ENCODE measurements at places on chromosomes 5 and 9. TPM values are rescaled to one million over a fixed set of nuclear protein-coding genes. Genes with fewer than 3 reads are reported as not detected.

GRCh38 chr5:125467222-125467621 is 720.8 kb upstream of the ZNF608 start:
- no peak for DNase-seq

Gene RAD17
- 22.6 TPM for total RNA-seq

DNA sequence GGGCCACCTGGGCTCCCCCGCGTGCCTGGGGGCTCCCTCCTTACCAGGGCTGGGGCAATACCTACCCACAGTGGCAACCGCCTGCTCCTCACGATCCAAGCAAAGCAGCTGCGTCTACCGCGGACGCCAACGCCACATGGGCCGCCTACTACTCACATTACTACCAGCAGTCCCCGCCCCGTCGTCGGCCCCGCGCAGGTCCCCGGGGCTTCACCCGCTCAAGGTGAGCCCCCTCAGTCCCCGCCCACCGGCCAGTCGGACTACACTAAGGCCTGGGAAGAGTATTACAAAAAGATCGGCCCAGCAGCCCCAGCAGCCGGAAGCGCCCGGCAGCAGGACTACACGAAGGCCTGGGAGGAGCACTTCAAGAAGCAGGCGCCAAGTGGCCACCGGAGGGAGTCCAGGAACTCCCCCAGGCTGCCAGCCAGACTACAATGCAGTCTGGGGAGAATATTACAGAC is 106.0 kb upstream of the MTAP start:
- no peak for DNase-seq

DNA sequence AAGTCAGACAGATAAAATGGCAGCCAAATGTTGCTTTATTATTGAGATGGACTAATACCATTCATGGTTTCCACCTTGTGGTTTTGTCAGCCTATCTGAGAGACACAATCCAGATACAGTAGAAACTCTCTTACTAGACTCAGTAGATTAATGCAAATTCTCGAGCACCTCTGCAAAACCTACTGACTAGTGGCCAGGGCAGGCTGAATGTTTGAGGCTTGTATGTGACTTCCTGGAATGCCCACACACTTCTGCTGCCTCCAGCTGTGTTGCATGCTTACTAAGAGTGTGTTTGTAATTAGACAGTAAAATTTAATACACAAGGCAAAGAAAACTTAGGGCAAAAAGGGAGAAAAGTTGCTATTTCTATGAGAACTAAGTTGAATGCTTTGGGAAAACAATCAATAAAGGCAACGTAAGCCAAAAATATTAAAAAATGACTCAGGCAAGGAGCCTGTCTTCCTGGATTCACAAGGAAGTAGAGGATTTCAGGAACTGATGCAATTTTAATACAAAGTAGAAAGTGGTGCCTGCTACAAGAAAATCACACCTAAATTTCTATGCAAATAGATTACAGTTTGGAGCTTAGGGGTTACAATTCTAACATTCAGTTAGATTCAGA is 30.2 kb upstream of the CCNG1 start:
- DNase-seq, result no peak

Gene SLC45A2
- 0.34 TPM for total RNA-seq

- no peak for DNase-seq
These were observed 14.4 kb downstream of the CKMT2 start for GRCh38 chr5:81247441-81247972.

Gene PCDHB4
- not detected for total RNA-seq

DNA sequence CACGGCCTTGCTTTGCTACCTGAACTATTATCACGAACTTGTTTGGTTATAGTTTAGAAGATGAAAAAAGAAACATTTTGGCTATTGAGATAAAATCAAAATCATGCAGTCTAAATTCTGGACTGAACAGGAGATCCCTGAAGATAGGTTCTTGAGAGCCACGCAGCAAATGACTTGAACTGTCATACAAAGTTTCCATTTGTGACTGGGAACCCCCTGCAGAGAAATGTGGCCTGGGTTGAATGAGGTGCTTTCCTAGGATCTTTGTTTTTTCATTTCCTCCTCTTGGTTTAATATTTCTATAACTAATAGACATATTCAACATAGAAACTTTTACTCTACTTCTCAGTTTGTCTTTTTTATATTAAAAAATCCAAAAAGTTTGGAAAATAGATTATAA is 184.7 kb upstream of the TRPM3 start:
- no peak for DNase-seq

GRCh38 chr5:15255576-15255975 is 244.4 kb upstream of the FBXL7 start:
- DNase-seq, result no peak

Gene ZNF169
- 5.8 TPM for total RNA-seq

GRCh38 chr5:9644630-9645029 is 14.5 kb upstream of the TAS2R1 start:
- no peak for DNase-seq

DNA sequence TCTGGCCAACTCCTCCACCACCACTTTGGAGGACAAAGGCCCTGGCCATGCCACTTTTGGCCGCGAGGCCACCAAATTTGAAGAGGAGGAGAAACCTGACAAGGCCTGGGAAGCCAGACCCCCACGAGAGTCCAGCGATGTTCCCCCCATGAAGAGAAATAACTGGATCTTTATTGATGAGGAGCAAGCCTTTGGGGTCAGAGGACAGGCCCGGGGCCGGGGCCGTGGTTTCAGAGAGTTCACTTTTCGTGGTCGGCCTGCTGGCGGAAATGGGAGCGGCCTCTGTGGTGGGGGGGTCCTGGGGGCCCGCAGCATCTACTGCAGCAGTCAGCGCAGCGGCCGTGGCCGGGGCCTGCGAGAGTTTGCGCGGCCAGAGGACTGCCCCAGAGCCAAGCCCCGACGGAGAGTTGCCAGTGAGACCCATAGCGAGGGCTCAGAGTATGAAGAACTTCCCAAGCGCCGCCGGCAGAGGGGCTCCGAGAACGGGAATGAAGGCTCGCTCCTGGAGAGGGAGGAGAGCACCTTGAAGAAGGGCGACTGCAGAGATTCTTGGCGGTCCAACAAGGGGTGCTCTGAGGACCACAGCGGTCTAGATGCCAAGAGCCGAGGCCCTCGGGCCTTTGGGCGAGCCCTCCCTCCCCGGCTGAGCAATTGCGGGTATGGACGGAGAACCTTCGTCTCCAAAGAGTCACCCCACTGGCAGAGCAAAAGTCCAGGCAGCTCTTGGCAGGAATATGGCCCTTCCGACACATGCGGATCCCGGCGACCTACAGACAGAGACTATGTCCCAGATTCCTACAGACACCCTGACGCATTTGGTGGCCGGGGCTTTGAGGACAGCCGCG is 27.4 kb upstream of the POMT1 start:
- no peak for DNase-seq

DNA sequence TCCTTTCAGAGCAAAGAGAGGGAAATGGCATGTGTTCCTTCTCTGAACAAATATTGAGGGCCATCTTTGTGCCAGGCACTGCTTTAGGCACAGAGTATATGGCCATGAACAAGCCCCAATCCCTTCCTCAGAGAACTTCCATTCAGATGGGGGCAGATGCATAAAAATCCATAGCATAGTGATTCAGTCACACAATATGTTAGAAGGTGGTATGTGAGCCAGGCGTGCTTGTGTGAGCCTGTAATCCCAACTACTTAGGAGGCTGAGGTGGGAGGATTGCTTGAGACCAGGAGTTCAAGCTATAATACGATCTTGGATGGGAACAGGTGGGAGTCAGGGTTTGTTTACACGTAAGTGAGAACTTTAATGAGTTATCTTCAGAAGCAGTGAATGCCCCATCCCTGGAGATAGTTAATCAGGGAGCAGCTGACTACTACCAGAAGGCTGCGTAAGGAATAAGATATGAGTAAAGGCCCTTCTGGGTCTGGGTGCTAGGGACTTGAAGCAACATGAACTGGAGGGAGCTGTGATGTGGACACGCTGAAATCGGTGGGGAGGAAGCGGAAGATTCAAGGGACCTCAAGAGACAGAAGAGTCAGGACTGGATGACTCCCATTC is 27.1 kb downstream of the NANS start:
- no peak for DNase-seq

GRCh38 chr9:121844098-121844497 is 192.7 kb downstream of the DAB2IP start:
- no peak for DNase-seq

DNA sequence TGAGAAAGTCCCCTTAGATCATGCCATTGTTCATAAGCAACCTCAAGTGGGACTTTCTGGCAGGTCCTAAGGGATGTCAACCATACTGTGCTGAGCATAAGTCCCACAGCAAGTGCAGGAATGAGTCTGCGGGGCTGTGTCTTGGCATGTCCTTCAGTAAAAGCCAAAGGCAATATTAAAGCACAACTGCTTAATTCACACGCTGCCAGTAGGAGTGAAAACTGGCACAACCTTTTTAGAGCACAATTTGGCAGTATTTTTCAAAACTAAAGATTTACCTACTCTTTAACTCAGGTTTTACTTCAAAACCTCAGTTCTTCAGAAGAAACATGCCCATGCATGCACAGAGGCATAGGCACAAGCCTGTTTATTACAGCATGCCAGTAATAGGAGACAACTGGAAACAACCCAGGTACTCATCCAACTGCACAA is 24.4 kb upstream of the SMAD5 start:
- no peak for DNase-seq

Measured in activated CD8-positive, alpha-beta T cell treated with anti-CD3 and anti-CD28 coated beads, Interleukin-2, amount 10 ng/mL, durations not matched to agents 7 days and 5 days (primary cell).